ENCODE measurements at places on chromosomes 16 and 17. TPM values are rescaled to one million over a fixed set of nuclear protein-coding genes. Genes with fewer than 3 reads are reported as not detected.

DNA sequence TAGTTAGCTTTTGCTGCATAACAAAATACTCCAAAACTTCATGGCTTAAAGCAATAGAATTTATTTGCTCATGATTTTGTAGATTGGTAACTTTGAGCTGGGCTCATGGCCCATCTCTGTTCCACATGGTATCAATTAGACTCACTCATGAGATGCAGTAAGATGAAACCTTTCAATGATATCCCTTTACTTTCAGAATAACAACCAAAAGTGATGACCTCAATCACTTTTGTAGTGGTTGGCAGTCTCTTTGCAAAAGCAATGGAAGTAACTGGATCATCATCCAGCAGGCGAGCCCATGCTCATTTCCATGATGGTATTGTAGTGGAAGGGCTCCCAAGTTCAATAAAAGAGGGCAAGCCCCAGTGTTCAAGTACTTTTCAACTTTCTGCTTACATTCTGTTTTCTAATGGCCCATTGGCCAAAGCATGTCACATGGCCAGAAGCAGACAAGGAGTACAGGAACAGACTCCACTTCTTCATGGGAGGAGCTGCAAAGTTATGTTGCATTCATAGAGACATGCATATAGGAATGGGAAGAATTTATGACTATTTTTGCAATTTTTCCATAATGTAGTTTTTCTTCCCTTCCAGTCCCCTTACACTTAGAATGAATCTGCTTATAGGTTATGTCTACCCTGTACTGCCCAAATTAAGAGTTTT lies 41.7 kb downstream of the EFCAB5 start:
- no peak overlapping the region for H3K4me3 ChIP-seq
- no peak overlapping the region for H3K27ac ChIP-seq
- no peaks in the 10 kb centered on the region for H3K4me1 ChIP-seq
- H3K36me3 ChIP-seq = no peaks in the 10 kb centered on the region
- DNase-seq = no peak
- no peaks in the 10 kb centered on the region for H3K27me3 ChIP-seq

DNA sequence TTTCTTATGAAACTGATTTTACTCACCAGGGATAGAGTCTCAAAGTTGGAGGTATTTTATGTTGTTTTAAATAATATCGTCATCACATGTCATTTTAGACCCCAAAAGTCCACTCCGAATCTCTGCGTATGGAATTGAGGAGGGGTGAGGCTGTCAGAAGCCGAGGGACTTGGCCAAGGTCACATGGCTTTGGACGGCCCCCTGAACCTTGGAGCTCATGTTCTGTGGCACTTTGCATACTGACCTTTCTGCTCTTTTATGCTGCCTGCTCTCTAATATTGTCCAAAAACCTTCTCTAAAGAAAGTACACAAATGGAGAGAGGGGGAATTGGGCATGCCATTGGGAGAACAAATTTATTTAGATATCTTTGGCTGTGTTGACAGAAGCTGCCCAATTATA lies 700.0 kb downstream of the WWOX start:
- DNase-seq = no peak
- no peaks in the 10 kb centered on the region for H3K36me3 ChIP-seq
- no peaks in the 10 kb centered on the region for H3K4me1 ChIP-seq
- no peak overlapping the region for H3K4me3 ChIP-seq
- no peak overlapping the region for H3K27ac ChIP-seq

GRCh38 chr17:46135126-46135812 lies 58.0 kb downstream of the KANSL1 start:
- DNase-seq = no peak
- H3K27ac ChIP-seq = no peak overlapping the region
- no peaks in the 10 kb centered on the region for H3K27me3 ChIP-seq
- peaks cover 7% of the 10 kb centered on the region for H3K4me1 ChIP-seq

- no peak overlapping the region for H3K4me3 ChIP-seq
- DNase-seq = peak; percentile 47
- peak overlapping the region; percentile 53 for H3K27ac ChIP-seq
- peaks cover 10% of the 10 kb centered on the region for H3K4me1 ChIP-seq
Measured at GRCh38 chr16:87945351-87946042, 5.7 kb upstream of the BANP start.

DNA sequence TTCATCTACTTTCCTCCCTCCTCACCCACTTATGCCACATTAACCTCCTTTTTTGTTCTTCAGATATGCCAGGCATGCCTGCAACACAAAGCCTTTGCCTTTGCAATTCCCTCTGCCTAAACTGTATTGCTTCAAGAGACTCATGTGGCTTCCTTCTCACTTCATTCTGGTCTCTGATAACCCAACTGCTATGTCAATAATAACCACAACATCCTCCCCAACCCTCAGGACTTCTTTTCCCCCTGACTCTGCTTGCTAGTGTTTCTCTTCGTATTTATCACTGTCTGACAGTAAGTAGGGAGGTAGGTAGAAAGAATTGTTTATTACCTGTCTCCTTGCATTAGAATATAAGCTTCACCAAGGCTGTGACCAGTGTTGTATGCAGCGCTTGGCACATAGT lies 22.4 kb downstream of the RBL2 start:
- H3K4me1 ChIP-seq = no peaks in the 10 kb centered on the region
- no peak overlapping the region for H3K4me3 ChIP-seq
- no peak for DNase-seq
- H3K27me3 ChIP-seq = no peaks in the 10 kb centered on the region
- peaks cover 71% of the 10 kb centered on the region for H3K36me3 ChIP-seq

DNA sequence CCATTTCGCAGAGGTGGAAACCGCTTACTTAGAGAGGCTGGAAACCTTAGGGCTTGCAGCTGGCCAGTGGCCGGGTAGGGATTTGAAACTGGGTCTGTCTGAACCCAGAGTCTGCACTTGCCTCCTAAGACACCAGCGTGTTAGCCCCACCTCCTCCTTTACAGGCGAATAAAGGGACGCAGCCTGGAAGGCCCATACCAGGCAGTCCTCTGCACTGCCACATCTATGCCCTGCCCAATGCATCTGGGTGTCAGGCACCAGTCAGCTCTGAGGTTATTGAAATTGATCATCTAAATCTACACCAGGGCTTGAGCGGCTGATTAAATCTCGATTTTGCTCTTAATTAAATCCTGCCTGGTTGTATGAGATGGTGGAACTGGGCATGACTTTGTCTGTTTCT lies 19.9 kb upstream of the NAGS start:
- no peaks in the 10 kb centered on the region for H3K27me3 ChIP-seq
- H3K36me3 ChIP-seq = no peaks in the 10 kb centered on the region
- H3K27ac ChIP-seq = no peak overlapping the region
- peaks cover 10% of the 10 kb centered on the region for H3K4me1 ChIP-seq
- DNase-seq = no peak

GRCh38 chr16:4373909-4374742 lies 2.5 kb downstream of the VASN start:
- H3K4me1 ChIP-seq = peaks cover 22% of the 10 kb centered on the region
- peak overlapping the region; percentile 87 for H3K27ac ChIP-seq
- no peaks in the 10 kb centered on the region for H3K36me3 ChIP-seq
- no peak for DNase-seq
- H3K27me3 ChIP-seq = no peaks in the 10 kb centered on the region

The STX8 gene
- 39.5 TPM for polyA plus RNA-seq

The CRISPLD2 gene
- 2.6 TPM for polyA plus RNA-seq

Data from liver (tissue), 10 donors.